ENCODE measurements at places on chromosomes 7 and 10.

GRCh38 chr7:70805360-70805759 is 326.6 kb upstream of the GALNT17 start:
- no peak for DNase-seq

GRCh38 chr10:92829042-92829785 is 19.1 kb upstream of the EXOC6 start:
- no peak for DNase-seq

- no peak for DNase-seq
These were observed 1.2 kb downstream of the UCN3 start for GRCh38 chr10:5365928-5366327.

- DNase-seq: no peak
These were observed 23.9 kb downstream of the MACC1 start for GRCh38 chr7:20193242-20193777.

GRCh38 chr7:49563693-49564378 is 209.6 kb upstream of the VWC2 start:
- no peak for DNase-seq

GRCh38 chr7:73622909-73623797 is 1.2 kb downstream of the MLXIPL start:
- no peak for DNase-seq
